Left lung (tissue), 14 donors: ENCODE measurements at places on chromosomes 16 and 17. TPM values are rescaled to one million over a fixed set of nuclear protein-coding genes. Genes with fewer than 3 reads are reported as not detected.

DNA sequence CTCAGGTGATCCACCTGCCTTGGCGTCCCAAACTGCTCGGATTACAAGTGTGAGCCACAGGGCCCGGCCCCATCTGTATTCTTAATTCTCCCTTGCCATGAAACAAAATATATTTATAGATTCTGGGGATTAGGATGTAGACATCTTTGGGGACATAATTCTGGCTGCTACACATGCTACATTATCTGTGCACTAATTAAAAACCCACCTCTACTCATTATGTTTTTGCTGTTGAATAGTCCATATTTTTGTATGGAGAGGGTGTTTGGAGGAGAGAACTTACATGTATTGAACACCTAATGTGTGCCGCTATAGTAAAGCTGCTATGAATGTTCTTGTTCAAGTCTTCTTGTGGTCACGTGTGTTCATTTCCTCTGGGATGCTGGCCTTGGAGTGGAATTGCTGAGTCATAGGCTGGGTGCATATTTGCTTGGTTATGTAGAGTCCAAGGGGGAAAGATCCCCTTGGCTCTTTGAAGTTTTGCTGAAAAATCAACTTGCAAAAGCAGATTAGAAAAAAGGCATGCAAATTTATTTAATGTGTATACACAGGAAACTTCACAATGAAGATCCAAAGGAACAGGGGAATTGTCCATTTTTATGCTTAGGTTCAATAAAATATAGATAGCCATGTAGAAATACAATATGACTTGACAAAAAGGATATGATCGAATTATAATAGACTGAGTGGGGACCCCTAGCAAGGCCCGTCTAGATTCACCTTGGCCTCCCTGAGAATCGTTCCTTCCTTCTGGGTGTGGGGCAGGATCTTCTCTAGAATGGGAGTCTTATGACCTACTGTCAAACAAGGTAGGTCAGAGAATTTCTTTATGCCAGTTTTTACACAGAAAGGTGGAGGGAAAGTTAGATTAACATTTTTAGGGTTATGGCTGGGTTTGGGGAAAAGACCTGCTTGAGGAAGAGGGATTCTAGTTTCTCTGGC, 42.1 kb upstream of the GPRC5B start:
- DNase-seq, result no peak

DNA sequence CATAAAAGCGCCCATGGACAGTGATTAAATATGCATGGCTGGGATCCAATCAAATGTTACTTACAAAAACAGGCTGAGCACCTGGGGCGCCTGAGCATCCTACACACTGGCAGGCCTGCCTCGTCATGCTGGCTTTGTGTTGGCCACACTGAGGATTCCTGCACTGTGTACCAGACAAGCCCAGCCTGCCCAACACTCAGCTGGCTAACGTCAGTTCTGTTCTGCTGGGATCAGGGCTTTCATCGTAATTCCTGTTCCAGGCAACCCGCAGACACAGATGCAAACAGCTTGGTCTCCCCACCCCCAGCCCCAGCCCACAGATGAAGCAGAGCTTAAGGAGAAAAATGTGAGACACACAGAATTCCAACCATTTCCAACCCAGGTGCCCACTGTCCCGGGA, 30.7 kb downstream of the PIMREG start:
- no peak for DNase-seq

DNA sequence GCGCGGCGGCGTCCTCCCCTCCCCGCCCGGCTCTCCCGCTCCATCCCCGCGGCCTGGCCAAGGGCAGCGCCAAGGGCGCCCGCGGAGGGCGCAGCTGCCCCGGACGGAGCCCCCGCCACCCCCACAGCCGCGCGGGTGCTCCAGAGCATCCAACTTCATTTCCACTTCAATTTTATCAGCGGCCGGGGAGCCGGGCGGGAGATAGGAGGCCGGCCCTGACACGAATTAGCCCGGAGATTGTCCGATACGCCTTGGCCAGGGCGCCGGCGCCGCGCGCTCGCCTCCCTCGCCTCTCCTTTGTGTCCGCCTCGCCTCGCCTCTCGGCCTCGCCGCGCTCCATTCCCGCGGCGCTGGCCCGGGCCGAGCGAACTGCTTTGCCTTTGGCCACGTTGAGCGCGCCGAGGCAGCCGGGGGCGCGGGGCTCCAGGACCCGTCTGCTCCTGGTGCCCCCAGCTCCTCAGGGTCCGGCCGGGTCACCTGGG, 129.1 kb upstream of the LHX1 start:
- DNase-seq, result no peak

- no peak for DNase-seq
Observed at GRCh38 chr16:19833176-19833575, 51.5 kb downstream of the GPRC5B start.

DNA sequence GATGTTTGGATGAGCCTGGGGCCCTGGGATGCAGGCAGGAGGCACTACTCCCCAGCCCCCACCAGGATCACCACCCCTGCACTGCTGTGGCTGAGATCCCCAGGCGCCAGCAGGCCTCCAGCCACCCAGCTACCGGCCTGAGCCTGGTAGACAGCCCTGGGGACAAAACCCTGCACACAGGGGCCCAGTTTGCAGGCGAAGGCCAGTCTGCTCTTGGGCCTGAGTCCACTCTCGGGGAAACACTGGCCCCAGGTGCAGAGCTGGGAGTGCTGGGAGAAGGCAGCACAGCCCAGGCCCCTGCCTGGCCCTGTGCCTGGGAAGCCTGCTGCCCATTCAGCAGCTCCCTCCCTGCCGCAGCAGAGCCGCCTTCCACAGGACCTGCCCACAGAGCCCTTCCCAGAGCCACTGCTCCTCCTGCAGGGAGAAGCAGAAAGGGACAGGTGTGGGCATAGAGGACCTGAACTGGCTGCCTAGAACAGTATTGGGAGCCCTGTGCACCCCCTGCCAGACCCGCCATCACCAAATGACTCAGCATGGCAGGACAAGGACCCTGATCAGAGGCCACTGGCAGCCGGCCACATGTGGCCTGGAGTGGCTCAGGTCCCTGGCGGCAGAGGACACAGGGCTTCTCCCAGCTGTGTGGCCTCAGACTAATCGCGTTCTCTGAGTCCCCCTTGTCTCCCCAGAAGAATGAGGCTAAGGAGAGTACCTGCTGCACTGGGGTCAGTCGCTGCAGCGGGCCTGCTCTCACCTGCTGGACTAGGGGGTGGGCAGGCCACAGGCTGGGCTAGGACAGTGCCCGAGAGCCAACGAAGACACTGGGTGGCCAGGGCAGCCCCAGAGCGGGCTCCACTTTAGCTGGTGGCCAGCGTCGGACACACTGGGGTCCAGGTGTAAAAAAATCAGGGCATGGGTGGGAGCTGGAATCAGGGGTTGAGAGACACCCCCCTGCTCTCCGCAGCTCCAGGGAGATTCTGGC, 10.7 kb downstream of the MSRB1 start:
- DNase-seq, result no peak

GRCh38 chr16:85633888-85634287, 20.8 kb downstream of the GSE1 start:
- no peak for DNase-seq

DNA sequence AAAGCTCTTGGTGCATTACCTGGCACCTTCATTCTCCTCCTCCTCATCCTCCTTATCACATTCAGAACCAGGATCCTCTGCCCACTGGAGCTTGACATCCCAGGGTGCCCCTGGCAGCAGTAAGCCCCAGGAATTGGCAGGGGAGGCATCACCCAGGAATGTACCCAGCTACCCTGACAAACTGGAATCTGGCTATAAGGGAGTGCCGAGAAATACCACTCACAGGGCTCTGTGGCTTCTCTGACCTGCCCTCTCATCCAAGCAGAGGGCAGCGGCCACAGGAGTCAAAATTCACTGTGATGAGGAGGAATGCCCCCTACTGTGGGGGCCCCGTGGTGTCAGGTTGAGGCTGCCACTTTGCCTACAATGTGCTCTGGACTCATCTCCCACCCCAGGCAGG, 19.6 kb downstream of the MPP3 start:
- DNase-seq, result no peak

GRCh38 chr17:78014646-78015045, 56.1 kb downstream of the TNRC6C start:
- DNase-seq, result no peak

DNA sequence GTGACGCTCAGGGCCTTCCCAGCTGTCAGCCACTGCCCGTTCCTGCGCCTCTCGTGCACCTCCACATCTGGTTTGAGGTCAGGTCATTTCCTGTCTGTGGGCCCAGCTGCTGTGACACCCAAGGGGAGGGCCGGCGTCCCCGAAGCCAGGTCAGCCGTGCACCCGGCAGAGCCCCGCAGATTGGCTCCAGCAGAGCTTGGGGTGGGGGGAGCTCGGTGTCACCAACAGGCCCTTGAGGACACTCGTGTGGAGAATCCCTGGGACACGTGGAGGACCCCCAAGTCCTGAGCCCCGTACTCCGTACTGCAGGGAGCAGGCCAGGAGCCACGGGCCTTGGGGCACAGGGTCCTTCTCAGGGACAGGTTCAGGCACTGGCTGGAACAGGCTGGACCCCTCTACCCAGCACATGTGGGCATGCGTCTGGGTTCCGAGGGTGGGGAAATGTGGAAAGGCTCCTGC, 4.8 kb downstream of the SPATA2L start:
- DNase-seq, result peak; percentile 73

DNA sequence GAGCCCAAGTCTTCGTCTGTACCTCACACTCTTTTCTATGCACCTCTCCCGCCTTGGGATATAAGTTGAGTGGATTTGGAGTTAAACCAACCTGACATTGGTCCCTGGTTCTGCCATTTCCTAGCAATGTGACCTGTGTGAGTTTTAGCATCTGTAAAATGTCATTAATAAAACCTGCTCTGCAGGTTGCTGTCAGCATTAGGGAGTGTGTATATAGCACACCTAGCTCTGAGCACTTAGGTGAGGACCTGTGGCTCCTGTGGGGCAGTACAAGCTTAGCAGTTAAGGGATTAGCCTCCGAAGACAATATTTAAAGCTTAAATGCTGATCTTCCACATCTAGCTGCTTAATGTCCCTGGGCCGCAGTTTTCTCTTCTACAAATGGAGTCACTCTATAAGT, 248.0 kb downstream of the TMEM114 start:
- no peak for DNase-seq

- DNase-seq, result peak; percentile 38
Observed at GRCh38 chr17:266701-267667, 85.5 kb upstream of the DOC2B start.

DNA sequence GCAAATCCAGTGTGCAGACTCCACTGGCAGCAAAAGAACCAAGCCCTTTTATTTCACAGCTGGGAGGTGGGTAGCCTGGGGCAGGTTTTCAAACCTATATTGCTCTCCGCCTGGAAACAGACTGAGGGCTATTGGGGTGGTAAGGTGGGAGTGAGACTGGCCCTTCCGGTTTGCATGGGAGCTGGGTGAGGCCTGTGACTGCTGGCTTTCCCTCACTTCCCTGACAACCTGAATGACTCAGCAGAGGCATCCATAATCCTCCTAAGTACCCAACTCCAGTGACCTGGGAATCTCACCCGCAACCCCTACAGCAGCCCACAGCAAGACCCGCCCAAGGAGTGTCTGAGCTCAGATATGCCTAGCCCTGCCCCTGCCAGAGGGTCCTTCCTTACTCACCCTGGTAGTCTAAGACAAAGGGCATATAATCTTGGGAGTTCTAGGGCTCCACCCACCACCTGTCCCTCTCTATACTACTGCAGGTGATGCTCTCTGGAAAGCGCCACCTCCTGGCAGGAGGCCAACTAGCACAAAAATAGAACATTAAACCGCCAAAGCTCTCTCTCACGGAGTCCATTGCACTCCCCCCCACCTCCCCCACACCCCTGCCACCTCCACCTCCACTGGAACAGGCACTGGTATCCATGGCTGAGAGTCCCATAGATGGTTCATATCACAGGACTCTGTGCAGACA, 602.0 kb upstream of the C16orf82 start:
- no peak for DNase-seq

GRCh38 chr16:19130852-19131824, 17.4 kb downstream of the ITPRIPL2 start:
- DNase-seq, result no peak

DNA sequence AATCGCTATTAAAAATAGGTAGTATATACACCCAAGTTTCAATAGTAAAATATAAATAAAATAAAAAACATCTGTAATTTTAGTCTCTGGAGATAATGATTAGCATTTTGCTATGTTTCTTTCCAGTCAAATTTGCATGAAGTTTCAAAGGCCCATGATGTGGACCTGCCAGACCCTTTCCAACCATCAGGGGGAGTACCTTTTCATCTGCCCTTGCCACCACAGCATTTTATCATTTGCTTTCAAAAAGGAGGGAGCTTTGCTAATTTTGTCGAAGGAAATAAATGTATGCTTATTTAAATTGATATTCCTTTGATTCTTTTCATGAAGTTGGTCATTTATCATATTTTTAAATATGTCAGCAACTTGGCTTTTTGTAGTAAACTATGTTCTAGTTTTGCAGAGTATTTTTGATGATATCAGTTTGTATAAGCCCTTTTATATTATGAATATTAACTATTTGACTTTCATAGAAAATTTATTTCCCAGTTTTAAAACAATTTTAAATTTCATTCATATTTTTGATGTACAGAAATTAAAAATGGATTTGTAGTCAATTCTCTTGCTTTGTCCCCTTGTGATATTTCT, 115.2 kb upstream of the NETO2 start:
- no peak for DNase-seq

- DNase-seq, result no peak
Observed at GRCh38 chr17:47821031-47821423, 567 bp downstream of the OSBPL7 start.

DNA sequence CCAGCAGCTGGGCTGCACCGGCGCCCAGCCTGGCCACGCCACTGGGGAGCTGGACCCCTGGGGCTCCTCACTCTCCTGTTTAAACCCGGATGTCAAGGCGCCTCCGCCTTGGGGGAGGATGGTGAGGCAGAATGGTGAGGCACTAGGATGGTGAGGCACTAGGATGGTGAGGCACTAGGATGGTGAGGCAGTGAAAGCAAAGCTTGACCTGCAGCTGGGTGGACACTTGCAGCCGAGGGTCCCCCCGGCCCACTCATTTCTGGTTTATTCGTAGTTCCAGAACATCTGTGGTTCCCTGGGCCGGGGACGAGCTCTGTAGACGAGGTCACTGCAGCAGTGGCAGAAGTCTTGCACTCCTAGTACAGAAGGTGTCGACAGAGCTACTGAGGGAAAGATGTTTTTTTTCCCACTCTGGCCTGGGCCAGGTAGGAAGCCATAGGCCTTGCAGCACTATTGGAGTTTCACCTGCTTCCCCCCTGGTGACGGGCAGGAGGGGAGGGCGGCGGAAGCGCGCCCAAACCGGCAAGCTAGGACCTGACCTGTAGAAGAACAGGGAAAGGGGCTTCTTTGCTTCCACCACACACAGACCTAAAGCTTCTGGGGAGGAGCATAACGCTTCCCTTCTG, 1.1 kb upstream of the HNF1B start:
- no peak for DNase-seq

DNA sequence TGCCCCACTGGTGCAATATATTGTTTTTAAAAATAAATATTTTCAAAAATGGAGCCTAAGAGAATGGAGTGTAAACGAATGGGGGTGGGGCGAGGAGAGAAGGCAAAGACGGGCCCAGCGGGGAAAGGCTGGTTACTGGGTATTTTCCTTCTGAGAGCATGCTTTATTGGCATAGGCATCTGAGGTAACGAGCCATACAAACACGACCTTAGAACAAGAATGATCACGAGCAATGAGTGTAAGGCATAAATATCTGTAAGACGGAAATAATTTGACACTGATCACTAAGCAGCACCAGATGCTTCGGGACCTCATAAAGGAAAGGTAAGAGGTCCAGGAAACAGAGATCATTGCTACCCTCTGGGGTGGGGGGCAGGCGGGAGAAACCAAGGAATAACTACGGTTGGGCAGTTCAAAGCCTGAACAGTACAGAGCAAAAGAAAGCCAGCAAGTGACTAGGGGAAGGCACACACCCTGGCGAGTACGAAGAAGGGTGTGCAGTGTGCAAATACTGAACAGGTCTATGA, 959 bp downstream of the SSH2 start:
- DNase-seq, result no peak

DDX42 gene
- 79.2 TPM for total RNA-seq

FASN gene
- 550 TPM for total RNA-seq

TSPOAP1 gene
- total RNA-seq, result 10.2 TPM

NAGS gene
- 7.0 TPM for total RNA-seq

HS3ST6 gene
- not detected for total RNA-seq
